LoVo (cell line): ENCODE measurements at places on chromosomes 5 and 9.
A peak's percentile ranks its signal among the peaks of the same experiment; 100 is the strongest.

DNA sequence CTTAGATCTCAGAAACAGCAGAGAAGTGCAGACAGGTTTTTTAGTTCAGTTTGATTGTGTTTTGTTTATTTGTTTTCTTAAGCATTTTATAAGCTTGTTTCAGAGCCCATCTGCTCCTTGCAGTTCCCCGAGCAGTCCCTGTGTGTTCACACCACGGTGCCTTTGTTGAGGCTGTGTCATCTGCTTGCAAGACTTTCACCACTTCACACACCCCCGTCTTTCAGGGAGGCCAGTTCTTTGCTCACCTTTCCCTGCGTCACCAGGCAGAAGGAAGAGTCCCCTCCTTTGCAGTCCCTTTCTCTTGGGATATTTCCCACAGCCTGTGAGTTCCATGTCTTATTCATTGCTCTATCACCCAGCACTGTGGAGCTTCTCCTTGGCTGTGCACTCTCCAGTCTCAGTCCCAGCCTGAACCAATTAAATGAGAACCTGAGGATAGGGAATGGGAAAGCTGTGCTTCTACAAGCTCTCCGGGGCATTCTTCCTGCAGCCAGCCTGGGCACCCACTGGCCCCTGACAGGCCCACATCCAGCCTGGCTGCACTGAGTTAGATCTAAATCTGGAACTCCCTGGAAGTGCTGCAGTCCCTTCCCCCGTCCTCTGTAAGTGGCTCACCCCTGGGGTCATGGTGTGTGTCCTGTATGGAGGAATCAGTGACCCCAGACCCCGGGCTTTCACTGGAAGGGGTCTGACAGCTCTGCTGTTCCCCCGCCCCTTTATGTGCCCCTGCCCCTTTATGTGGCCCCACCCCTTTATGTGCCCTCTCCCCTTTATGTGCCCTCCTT lies 5.5 kb downstream of the MVB12B start:
- DNase-seq: no peak

DNA sequence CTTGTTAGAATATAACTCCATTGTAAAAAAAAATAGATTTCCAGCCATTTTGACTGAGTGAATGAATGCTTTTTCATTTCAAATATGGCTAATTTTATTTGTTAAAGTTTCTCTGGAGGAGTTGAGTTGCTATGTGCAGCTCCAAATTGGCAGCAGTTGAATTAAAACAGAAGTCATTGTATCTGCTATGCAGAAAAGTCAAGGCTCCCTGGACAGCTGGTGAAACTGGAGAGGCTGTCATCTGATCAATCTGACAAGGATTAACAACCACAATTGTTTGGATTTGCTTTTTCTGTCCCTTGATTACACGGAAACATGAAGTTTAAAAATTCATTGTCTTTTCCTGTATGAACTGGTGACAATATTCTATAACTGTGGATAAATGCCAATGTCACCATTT lies 713.9 kb downstream of the EFNA5 start:
- no peak for DNase-seq

- no peak for DNase-seq
Observed at GRCh38 chr9:6502399-6502798, 89.4 kb downstream of the UHRF2 start.

GRCh38 chr9:105070176-105070575 lies 142.2 kb upstream of the ABCA1 start:
- DNase-seq: no peak

DNA sequence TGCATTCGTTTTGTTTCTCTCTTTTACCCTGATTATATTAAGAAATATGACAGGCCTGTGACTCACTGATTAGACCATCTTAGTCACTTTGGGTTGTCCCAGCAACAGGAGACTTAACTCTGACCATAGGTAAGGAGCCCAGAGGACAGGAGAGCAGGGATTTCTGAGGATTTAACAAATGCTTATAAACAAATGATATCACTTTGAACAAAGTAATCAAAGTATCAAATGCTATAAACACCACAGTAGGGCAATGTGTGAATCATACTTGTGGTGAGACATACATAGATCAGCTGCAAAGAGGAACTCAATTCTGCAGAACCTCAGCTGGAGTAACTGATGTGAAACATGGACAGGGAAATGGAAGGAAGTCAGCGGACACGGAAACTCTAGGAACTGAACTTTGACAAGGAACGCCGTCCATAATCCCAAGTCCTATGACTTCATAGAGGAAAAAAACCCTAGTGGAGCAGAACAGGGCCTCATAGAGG lies 190.6 kb upstream of the MSX2 start:
- DNase-seq: peak; percentile 85

DNA sequence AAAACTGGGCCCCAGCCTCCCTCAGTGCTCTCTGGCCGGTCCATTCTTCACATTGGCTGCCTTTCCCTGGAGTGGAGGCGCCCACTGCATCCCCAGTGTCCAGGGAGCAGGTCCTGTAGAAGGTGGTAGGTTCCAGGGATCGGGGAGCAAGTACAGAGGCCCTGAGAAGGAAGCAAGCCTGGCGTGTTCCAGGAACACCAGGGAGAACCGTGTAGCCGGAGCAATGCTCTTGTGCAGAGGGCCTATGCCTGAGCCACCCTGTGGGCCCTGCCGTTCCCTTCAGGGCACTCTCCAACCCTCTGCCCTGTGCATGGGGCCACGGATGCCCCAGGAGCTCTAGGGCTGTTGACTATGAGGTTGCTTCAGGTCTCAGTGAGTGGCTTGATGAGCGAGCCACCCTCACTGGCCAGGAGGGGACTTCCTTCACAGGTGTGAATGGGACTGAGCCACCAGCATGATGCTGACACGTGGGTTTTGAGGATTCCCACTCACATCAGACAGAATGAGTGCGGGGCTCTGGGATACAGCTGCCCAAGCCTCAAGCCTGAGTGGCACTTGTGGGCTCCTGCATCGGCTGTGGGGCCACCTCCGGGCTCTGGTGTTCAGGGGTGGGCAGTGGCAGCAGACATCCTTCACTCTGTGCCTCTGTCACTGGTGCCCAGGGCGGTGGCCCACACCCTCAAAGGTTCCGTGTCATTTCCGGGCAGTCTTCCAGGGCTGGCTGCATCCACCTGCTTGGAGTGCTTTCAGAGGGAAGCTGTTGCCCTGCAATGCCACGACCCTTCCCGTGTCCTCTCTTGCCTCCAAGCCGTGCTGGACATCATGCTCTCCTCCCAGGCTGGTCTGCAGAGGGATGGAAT lies 54.4 kb downstream of the ADAMTS2 start:
- no peak for DNase-seq
